ENCODE measurements at places on chromosomes 12 and 14. TPM values are rescaled to one million over a fixed set of nuclear protein-coding genes. Genes with fewer than 3 reads are reported as not detected.

GRCh38 chr12:111122458-111122878, 202.1 kb upstream of the MYL2 start:
- DNase-seq: no peak

- DNase-seq: peak; percentile 64
Observed at GRCh38 chr14:90387206-90387760, 9.5 kb upstream of the CALM1 start.

DNA sequence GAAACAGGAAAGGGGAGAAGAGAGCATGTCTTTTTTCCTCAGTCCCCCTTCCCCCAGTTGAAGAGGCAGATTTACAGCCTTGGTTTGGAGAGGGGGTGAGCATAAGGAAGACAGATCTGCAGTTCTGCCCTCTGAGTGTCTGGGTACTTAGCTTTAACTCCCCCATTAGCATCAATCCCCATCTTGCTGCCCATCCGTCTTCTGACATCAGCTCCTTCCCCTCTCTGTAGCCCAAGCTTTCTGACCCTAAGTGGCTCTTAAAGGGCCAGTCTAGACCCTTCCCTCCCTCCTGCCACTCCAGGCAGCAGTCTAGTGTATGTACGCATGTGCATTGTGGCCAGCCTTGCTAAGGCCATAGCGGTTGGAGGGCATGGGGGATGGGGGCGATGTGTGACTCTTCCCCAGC, 7.3 kb downstream of the GPR84 start:
- DNase-seq: no peak

- no peak for DNase-seq
Observed at GRCh38 chr12:946212-946611, 3.3 kb downstream of the RAD52 start.

- no peak for DNase-seq
Observed at GRCh38 chr14:36339816-36340215, 19.4 kb upstream of the MBIP start.

DNA sequence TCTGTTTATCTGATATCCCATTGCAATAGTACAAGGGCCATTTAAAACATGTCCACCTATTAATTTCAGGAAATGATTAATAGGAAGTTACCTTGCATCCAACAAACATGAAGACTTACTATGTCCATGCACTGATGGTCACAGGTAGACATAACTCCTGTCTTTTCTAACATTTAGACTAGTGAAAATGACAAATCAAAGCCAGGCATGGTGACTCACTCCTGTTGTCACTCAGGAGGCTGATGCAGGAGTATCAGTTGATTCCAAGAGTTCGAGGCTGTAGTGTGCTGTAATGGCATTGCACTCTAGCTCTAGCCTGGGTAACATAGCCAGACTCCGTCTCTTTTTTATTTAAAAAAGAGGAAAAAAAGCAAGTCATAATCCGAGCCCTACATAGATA, 14.8 kb downstream of the HSP90B1 start:
- no peak for DNase-seq

DNA sequence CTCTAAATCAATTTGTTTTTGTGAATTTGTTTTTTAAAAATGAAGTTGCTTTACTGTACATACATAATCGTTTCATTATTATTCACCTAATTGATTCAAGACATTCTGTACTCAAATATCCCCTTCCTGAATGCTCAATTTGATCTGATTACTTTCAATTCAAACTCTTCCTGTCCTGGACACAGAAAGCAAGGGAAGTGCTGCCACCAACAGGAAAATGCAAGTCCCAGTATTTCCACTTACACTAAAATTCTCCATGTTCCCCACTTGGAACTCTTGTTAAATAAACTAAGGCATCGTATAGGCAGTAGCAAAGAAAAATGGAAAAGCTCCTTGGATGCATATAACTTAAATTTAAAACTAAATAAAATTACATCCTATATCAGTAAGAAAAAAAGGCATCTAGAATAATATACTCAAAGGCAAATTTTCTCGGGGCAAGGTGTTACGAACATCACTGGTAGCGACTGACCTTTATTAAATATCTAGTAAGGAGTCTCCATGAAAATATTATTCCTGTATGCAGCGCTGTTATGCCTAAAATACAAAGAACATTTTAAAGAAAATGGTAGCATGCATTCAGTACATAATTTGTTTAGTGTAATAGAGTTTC, 72.0 kb upstream of the DBX2 start:
- DNase-seq: peak; percentile 16

GRCh38 chr14:55858604-55859003, 259.6 kb upstream of the PELI2 start:
- DNase-seq: no peak

DNA sequence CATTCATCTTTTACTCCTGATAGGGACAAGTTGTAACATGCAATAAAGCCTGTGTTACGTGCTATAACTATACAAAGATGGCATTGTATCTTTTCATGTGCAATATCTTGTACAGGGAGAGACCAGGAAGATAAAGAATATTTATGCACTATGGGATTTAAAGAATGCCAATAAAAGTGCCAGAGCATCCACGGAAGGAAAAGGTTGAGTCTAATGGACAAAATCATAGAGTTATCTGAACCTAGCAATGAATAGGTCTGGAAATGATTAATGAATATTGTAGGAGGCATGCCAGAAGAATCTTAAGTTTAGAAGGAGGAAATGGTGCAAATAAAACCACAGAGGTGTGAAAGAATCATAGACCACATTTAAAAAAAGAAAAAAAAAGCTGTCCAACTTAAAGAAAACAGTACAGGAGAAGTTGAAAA, 263.9 kb downstream of the KCNC2 start:
- no peak for DNase-seq

DNA sequence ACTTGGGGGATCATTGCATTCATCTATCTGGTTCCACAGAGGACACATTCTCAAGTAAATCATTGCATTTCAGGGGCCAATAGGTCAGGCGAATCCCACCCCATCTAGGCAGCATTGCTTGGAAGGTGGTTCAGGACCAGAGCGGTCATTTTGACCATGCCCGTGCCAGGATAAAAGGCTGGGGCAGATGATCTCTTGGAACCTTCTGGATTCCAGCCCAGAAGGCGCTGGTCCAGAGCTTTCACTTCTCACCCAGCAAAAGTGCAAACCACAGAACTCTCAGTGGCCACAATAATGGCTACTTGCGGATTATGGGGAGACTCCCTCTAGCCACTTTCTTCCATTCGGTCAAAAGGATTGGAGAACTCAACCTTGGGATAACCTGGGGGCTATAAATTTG, 595 bp upstream of the KRT85 start:
- DNase-seq: no peak

DNA sequence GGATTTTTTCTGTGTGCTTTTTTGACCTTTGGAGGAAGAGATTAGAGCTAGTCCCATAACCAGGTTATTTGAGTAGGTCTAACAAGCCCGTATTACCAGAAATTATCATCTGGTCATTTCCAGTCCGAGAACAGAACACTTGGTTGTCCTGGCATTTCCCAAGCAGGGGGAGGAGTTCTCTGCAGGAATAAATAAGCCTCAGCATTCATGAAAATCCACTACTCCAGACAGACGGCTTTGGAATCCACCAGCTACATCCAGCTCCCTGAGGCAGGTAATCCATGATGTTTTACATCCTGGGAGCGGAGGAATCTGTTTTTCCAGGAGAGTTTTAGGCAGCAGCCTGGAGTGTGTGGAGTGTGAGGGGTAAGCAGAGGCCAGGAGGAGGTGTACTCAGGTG, at the start of gene SERPINA3:
Gene SERPINA3 (plus strand): TSS at position 218 of the 400 bp plus-strand sequence. CDS start 2,051 bp downstream, outside the sequence.
- DNase-seq: no peak

DNA sequence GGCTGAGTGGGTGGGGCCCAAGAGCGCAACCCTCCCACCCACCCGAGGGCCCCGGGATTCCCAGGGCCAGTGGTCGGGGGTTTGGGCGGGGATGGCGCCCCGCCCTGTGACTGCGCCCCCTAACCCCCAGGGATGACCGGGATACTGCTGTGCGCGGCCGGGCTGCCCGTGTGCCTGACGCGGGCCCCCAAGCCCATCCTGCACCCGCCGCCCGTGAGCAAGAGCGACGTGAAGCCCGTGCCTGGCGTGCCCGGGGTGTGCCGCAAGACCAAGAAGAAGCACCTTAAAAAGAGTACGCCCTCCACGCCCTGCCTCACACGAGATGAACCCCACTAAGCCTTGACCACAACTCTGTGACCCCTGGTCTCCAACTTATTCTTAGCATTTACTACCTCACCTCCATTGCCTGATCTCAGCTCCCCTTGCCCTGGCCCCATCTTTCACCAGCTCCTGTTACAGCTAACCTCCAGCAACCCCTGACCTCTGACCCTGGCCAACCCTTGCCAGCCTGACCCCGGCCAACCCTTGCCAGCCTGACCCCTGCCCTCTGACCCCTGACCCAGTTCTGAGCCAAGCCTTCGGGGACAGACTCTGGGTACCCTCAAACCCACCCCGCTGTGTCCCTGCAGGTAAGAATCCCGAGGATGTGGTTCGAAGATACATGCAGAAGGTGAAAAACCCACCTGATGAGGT, 37.0 kb downstream of the DTX1 start:
- no peak for DNase-seq

DNA sequence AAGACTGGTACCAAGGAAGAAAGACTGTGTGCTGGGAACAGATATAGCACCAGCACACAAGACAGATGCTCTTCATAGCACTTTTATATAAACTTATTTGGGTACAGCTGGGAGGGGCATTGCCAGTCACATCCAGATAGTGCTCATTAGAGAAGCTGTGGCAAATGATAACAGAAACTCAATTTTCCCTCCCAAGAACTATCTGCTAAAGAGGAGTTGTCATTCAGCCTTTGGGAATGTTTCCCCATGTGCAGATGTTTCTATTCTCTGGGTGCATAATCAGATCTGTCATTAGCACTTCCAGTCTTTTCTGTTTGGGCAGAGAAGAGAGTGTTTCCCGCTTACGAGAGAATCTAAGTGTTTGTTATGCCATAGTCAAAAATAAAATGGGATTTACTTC, 714.9 kb upstream of the MDGA2 start:
- DNase-seq: no peak

- DNase-seq: peak; percentile 36
Observed at GRCh38 chr12:59079002-59079401, 158.7 kb upstream of the LRIG3 start.

DNA sequence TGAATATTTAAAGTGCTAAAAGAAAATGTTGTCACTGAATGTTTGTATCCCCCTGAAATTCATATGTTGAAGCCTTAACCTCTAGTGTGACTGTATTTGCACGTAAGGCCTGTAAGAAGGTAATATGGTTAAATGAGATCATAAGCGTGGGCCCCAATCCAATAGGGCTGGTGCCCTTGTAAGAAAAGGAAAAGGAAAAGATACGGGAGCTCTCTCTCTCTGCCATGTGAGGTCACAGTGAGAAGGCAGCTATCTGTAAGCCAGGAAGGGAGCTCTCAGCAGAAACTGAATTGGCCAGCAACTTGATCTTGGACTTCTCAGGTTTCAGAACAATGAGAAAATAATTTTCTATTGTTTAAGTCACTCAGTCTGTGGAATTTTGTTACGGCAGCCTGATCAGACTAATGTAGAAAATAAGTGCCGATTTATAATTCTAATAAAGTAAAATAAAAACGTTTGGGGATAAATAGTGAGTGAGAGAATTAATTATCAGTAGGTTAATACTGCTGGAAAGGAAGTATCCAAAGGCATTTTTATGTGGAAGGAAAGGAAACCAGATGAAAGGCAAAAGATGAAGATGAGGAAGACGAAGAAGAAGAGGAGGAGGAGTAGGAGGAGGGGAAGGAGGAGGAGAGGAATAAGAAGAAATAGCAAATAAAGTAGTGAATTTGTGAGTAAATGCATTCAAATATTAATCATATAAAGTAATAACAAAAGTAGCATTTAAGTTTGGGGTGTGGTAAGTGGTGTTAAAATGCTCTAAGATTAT, 188.5 kb upstream of the KRR1 start:
- DNase-seq: no peak

- no peak for DNase-seq
Observed at GRCh38 chr12:75750716-75751306, 239.4 kb upstream of the KRR1 start.

- peak; percentile 64 for DNase-seq
Observed at GRCh38 chr14:68476212-68477109, 316.4 kb downstream of the ZFP36L1 start.

DNA sequence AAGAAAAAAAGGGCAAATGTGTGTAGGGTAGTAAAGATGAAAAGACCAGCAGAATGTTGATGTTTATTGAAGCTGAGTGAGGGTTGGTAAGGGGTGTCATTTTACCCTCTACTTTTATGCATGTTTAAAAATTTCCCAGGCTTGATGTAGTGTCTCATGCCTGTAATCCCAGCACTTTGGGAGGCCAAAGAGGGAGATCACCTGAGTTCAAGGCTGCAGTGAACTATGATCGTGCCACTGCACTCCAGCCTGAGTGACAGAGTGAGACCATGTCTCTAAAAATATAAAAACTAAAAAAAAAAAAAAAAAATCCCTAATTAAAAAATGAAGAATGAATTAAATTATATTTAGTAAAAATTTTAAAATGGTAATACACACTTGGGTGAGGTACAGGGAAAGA, 8.5 kb downstream of the SEL1L start:
- DNase-seq: no peak

DNA sequence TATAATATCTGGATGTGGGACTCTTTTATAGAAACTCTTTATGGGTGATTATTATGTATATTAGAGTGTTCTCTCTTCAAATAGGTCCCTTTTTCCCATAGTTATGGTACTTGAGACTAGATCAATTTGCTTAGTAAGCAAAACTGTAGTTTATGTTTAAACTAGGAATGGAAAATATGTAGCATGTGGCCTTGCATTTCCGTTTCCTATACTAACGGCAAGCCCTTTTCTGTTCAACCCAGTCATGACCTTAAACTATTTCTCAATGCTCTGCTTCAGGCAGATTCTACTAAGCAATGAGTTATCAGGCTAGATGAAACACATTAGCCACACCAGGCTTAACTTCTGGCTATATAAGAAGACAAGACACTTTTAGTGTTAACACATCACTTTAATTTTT, 84.6 kb downstream of the OTOGL start:
- no peak for DNase-seq

GRCh38 chr12:93094988-93095737, 166.1 kb upstream of the EEA1 start:
- no peak for DNase-seq

DNA sequence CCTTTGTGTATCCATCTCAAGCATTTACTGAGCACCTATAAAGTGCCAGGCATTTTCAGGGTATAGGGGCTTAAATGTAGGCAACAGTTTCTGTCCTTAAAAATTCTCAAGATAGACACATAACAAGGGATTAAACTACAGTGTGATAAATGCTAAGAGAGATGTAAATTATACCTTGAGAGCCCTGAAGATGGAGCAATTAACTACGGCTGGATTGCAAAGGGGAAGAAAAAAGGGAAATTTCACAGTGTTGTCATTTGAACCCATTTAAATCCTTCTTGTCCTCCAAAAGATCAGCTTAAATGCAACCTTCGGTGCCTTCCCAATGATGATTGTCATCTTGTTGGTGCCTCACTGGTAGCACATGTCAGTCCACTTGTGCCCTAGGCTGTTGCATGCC, 11.5 kb upstream of the IL26 start:
- no peak for DNase-seq

GRCh38 chr12:9721394-9722092, 11.4 kb downstream of the CLECL1 start:
- DNase-seq: no peak

Gene ESRRB
- polyA plus RNA-seq: 0.18 TPM

Gene AGAP2
- polyA plus RNA-seq: 2.9 TPM

Gene PLD4
- polyA plus RNA-seq: 11.1 TPM

Gene STAB2
- 6.6 TPM for polyA plus RNA-seq

Gene IL31
- polyA plus RNA-seq: not detected

Gene KLRF2
- 1.2 TPM for polyA plus RNA-seq

Gene MAP3K9
- 3.7 TPM for polyA plus RNA-seq

Gene SMCO2
- polyA plus RNA-seq: 0.25 TPM

Gene IFT43
- polyA plus RNA-seq: 44.8 TPM

Gene COCH
- polyA plus RNA-seq: 2.2 TPM

Gene FKBP4
- 60.3 TPM for polyA plus RNA-seq

Gene ZDHHC22
- 1.6 TPM for polyA plus RNA-seq

Gene DBX2
- polyA plus RNA-seq: 0.01 TPM

Gene KLHL33
- 0.64 TPM for polyA plus RNA-seq

Gene TSPAN19
- polyA plus RNA-seq: 0.09 TPM

Measured in large intestine (tissue), 12 donors.